Dermis microvascular lymphatic vessel endothelial cell (primary cell): ENCODE measurements at places on chromosomes 7 and 10. TPM values are rescaled to one million over a fixed set of nuclear protein-coding genes. Genes with fewer than 3 reads are reported as not detected.

GRCh38 chr7:103343332-103343731 lies 1.2 kb downstream of the DNAJC2 start:
- DNase-seq: no peak

Gene SLC18A3
- not detected in 2 replicates for total RNA-seq

- no peak for DNase-seq
Observed at GRCh38 chr7:28169230-28169629, 11.4 kb downstream of the JAZF1 start.

DNA sequence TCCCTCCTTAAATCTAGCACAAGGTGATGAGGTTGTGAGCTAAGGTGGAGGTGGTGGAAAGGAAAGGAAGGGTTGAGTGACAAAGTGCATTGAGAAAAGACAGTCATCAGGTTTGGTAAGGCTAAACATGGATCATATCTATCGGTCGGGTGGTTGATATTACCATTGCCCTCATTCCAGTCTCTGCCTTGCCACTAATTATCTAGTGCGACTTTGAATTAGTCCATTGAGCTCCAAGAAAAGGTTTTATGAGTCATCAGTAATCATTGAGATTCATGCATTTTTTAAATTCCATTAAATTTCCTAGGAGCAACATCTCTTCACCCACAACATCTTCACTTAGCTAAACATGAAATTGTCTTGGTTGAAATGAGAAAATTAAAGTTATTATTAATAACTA lies 68.9 kb upstream of the FRMD4A start:
- DNase-seq: no peak

Gene PLXNA4
- total RNA-seq: 5.3 and 15.4 TPM in 2 replicates

Gene EN2
- under 0.01 TPM in 1 of 2 replicates, not detected in the other for total RNA-seq

- no peak for DNase-seq
Observed at GRCh38 chr10:106672517-106673175, 491.9 kb downstream of the SORCS1 start.

Gene ANLN
- 14.4 and 36.1 TPM in 2 replicates for total RNA-seq

DNA sequence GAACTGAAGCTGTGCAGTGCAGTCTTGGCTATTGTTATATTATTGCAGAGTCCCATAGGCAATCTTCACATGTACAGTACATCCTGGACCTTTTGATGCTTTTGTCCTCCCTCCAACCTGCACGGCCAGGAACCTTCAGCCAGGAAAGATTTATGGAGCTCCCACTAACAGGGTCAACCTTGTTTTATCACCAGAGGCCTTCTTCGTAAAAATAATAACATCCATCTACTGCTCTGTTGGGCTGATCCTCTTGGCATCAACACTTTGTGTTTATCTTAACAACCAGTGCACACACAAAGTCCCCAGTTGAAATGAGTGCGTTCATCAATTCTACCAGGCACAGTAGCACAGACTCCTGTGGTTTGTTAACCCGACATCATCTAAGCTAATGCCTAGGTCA lies 72.4 kb downstream of the AGMO start:
- DNase-seq: peak; percentile 90

DNA sequence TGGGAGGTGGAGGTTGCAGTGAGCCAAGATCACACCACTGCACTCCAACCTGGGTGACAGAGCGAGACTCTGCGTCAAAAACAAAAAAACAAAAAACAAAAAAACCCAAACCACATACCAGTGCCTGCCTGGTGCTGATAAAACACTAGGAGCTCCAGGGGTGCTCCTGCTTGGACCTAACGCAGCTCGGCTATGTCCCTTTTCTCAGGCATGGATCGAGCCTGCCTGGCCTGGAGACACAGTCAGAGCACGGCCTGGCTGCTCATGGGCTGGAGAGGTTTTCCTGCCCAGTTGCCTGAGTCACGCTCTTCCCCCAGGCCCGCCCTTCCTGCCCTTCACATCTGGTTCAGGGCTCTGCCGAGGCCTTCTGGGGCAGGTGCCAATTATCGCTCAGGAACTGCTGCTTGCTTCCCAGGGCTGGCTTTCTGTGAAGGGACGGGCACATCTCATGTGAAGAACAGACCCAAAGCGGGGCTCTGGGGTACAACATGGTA lies 12.6 kb upstream of the NPFFR1 start:
- DNase-seq: peak; percentile 82

DNA sequence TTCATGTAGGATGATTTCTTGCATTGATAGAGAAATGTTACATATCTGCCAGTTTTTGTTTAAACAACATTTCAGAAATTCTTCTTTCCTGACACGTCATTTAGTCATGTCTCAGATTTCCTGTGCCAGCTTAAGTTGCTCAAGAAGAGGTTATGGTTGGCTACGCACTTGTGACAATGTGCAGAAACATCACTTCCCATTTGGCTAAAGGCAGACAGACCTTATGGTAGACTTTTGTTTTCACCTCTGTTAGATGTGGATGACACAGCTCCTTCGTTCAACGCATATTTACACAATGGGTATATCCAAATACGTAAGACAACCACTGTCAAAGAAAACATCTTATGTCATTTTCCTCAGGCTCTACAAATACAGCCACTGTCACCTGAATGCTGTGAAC lies 125.8 kb downstream of the DOCK4 start:
- DNase-seq: peak; percentile 96

- DNase-seq: no peak
Observed at GRCh38 chr7:115474137-115474536, 552.2 kb downstream of the MDFIC start.

DNA sequence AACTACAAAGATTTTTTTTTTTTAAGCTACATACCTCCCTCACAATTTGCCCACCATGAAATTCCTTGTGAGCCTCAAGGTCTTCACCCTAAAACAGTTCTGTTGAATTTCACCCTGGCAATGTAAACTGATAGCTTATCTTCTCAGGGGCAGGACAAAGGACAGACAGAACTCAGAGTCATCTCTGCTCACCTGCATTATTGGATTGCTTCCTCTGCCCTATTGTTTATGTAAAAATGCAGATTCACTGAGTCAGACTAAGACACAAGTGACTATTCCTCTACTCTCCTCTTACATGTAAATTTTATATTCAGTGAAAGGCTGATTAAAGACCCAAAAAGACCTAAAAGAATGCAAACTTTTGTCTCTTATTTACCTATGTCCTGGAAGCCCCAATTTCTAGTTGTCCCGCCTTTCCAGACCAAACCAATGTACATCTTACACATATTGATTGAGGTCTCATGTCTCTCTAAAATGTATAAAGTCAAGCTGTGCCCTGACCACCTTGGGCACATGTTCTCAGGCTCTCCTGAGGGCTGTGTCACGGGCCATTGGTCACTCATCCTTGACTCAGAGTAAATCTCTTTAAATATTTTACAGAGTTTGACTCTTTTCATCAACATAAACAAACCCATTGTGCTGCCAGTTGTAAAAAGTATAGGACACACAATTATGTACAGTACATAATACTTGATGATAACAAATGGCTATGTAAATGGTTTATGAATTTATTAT lies 440.2 kb downstream of the HTR7 start:
- no peak for DNase-seq

Gene PLXDC2
- 1.9 and 17.1 TPM in 2 replicates for total RNA-seq

DNA sequence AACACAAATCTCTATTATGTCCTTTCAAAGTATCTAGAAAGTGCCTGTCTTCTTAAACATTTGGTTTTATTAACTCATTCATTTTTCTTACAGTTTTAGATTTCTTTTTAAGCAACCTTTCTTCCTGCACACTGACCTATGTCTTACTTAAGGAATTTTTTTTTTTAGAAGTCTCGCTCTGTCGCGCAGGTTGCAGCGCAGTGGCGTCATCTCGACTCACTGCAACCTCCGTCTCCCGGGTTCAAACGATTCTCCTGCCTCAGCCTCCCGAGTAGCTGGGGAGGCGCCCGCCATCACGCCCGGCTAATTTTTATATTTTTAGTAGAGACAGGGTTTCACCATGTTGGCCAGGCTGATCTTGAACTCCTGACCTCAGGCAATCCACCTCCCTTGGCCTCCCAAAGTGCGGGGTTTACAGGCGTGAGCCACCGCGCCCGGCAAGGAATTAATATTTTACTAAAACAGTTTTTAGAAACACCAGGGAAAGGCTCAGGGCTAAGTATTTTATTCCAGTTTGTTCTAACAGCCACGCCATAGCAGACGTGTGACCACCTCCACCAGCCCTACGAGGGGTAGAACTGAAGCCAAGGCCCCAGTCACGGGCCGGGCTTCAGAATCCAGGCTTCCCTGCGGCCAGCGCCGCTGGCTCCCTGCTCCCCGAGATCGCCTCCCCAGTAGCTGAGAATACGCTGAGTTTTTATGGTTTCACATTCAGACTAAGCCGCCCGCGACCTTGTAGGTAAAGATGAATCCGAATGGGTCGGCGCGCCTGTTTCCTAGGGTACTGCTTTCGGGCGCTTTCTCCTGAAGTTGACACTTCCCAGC lies 941 bp upstream of the LUC7L2 start:
- DNase-seq: peak; percentile 38

GRCh38 chr7:143299840-143300239 lies 11.7 kb downstream of the CASP2 start:
- no peak for DNase-seq

DNA sequence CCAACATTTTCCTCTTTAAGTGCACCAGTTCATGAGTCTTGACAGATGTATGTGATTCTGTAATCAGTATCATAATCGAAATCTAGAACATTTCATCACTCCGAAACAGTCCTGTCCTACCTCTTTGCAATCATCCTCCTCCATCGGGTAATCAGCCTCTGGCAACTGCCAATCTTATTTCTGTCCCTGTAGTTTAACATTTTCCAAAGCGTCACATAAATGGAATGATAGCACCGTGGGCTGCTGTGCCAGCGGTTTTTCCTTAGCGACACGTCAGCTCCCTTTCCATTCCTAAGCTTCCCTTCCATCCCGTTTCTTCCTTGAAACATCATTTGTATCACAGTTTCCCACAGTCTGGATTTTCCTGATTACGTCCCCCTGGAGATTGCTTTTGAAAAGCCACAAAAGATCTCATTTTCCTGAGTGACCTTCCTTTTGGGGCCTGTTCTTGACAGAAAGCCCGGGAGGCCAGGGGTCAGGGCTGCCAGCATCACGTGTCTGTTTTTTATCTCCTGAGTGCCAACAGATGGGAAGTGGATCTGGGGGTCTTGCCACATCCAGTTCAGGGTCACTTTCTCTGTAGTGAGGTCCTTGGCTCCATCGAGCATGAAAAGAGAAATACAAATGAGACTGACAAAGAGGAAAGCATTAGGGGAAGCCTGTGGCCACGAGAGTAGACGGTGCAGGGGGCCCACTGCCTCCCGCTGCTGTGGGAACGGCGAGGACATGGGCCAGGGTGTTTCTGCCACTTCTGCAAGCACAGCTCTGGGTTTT lies 31.6 kb downstream of the TMEM120A start:
- DNase-seq: peak; percentile 95

Gene TRIP6
- 43.5 and 46.4 TPM in 2 replicates for total RNA-seq

- DNase-seq: no peak
Observed at GRCh38 chr7:154767142-154767541, 235.8 kb downstream of the PAXIP1 start.

- no peak for DNase-seq
Observed at GRCh38 chr10:96041146-96041545, 2.2 kb upstream of the CCNJ start.

DNA sequence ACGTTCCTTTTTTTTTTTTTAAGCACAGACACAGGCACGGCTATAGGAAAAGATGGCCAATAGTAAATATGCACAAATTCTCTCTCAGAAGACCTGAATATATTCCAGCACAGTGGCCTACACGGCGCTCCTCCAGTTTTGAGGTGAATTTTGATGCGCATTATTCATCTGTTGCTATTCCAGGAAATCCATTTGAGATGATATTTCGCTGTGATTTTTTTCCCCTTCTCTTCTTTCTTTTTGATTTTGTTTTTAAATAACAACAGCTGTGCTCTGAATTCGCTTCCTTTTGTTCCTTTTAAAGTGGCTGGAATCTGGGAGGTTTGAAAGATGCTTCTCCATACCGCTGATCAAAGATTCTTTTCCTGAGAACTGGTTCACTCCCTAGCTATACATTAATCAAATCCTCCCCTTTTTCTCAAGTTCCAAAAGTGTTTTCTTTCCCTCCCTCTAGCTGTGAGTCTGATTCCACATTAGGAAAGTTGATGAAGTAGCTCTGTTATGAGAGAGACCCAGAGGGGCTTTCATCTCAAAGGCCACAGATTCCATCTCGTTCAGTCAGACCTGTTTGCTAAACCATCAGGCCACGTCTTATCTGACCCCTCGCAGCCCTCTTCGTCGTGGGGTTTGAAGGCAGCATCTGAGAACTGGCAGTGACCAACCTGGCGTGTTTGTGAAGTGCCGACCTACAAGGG lies 602.7 kb upstream of the NRP1 start:
- no peak for DNase-seq

Gene TUBB8
- under 0.01 TPM in 1 of 2 replicates, not detected in the other for total RNA-seq

DNA sequence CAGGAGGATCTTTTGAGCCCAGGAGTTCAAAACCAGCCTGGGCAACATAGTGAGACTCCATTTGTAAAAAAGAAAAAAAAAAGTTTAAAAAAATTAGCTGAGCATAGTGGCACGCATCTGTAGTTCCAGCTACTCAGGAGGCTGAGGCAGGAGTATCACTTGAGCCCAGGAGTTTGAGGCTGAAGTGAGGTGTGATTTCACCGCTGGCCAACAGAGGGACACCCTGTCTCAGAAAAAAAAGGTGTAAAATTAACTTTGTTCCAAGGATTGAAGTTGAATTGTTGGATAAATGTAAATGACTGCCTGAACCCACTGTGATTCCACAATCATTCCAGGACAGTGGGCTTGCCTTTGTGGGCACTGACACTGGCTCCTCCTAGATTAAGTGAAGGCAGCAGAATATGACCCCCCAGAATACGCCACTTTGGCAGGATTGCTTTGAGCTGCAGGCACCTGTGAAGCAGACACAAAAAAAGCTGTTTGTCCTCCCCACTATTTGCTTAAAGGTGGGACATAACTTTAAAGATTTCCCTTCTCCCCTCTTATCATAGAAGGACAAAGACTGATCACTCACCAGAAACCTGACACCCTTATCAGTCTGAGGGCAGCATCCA lies 57.2 kb upstream of the FOXI2 start:
- DNase-seq: no peak

DNA sequence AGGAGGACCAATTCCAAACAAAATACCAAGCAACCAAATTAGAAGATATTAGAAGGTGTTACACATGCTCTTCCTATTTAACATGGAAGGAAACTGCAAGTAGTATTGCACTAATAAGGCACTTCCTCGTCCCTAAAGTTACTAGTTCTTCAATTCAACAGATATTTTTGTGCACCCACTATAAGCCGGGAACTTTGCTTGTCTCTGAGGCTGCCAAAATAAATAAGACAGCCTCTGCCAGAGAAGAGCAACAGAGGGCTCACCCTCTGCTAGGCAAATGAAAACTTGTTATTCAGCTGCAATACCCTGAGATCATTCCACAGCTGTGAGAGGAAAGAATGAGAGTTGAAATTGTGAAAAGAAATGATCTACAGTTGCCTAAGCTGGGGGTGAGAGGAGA lies 37.4 kb upstream of the GSAP start:
- no peak for DNase-seq

- no peak for DNase-seq
Observed at GRCh38 chr10:124557648-124558338, 96.2 kb downstream of the LHPP start.

- DNase-seq: no peak
Observed at GRCh38 chr10:131099028-131099726, 212.3 kb downstream of the TCERG1L start.

- no peak for DNase-seq
Observed at GRCh38 chr7:2715341-2716231, 27.6 kb downstream of the AMZ1 start.
